ENCODE measurements at places on chromosomes 3 and 15.

DNA sequence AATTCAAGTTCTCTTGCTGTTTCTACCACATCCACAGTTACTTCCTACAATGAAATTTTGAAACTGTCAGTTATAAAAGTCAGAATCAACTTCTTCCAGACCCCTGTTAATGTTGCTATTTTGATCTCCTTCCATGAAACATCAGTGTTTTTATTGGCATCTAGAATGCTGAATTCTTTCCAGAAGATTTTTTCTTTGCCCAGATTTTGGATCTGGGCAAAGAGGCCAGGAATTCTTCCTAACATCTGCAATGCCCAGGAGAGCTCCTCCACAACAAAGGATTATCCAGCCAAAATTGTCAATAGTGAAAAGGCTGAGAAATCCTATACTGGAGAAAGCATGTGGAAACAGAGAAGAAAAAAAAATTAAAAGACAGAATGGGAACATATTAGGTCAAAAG is 75.5 kb downstream of the SERPINI1 start:
- no peak for DNase-seq

DNA sequence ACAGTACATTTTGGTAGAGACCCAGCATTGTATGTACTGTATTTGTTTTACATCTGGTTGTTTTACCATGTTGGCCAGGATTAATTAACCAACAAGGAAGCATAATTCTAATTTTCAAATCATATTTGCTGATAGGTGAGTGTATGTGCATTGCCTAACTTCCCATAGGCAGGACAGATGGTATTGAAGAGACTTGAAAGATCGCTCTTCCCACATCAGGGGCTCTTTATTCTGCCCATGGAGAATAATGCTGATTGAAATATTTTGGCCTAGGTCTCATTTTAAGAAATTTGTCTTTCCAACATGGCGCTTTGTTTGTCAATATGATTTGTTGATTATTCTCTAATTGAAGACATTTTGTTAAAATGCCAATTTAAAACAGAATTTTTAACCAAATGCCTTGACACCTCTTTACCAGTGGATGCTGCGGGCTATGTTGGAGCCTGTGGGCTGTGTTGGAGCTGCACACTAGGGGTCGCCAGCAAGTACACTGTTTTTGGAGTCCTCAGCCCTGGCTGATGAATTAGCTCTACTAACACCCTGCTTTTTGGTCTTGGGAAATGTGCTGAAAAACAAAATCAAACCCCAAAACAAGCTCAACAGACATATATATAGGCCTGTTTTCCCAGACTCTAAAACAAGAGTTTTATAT is 5.3 kb downstream of the P2RY12 start:
- DNase-seq = no peak

DNA sequence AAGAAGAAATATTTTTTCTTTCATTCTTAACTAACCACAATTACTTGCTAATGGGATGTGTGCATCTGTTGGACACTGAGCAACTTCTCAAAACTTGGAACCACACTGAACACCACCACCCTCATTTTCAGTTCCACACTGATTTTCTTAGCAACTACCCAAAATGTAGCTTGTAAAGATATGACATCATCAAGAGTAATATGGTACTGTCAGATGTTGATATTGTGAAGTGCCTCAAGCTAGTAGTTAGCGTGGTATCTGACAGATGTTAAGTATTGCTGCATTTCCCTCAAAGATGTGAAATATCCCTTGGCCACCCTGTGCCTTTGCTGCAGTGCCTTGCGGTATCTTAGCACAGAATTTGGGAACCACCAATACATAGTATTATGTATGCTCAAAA is 9.3 kb downstream of the RFTN1 start:
- DNase-seq = no peak

DNA sequence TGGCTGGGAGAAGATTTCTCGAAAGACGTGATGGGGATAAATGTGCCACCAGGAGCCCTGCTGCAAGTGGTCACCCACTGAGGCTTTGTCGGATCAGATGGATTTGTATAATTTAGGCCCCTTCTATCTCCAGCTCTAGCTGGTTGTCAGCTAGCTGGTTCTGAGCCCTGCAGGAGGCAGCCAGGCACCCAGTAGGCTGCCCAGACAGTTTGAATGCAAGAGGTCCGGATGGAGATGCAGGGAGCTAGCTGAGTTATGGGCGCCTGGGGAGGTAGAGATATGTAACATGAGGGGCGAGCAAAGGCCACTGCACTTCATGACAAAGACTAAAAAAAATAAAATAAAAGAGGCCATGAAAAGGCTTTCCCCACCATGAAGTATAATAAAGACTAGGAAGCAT is 35.1 kb upstream of the ADPGK start:
- no peak for DNase-seq

- DNase-seq = no peak
These were observed 18.8 kb upstream of the IQSEC1 start for GRCh38 chr3:13091898-13092611.

DNA sequence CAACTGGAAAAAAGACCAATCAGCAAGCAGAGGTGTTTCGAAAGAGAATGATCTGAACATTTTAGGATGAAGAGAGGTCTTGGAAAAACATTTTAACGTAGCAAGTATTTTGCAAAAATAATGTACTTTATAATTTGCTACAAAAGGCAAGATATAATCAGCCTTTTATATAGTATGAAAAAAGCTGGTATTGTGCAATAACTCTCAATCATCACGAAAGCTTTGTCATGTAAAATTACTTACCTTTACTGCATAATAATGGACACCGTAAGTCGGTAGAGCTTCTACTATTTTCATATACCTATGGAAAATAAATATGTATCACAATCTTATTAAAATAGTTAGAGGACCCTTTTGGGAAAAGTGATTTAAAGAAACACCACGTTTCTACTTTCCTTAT is 95.7 kb upstream of the LMOD3 start:
- DNase-seq = no peak

DNA sequence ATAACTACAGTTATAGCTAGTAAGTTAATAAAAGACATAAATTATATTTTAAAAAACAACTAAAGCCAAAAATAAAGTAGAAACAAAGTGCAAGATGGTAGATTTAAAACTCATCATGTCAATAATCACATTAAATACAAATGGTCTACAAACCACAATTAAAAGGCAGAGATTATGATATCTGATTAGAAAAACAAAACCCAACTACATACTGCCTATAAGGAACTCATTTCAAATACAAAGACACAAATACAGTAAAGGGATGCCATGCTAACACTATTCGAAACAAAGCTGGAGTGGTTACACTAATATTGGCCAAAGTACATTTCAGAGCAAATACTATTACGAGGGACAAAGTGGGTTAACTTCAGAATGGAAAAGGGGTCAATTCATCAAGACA is 426.5 kb downstream of the SHQ1 start:
- DNase-seq = no peak

GRCh38 chr3:77539014-77539413 is 499.1 kb downstream of the ROBO2 start:
- DNase-seq = no peak

- no peak for DNase-seq
These were observed 45.5 kb downstream of the GPR149 start for GRCh38 chr3:154384479-154384878.

- no peak for DNase-seq
These were observed 81.9 kb downstream of the MITF start for GRCh38 chr3:69821133-69821532.

- DNase-seq = no peak
These were observed at the start of gene CSK for GRCh38 chr15:74781431-74782258. CSK (plus strand) TSS chr15:74782080; CDS start chr15:74798298, 16,218 bp downstream.

- DNase-seq = no peak
These were observed 93.3 kb upstream of the SLC7A14 start for GRCh38 chr3:170679190-170679589.

GRCh38 chr15:95868450-95868849 is 462.1 kb upstream of the NR2F2 start:
- DNase-seq = no peak

- DNase-seq = no peak
These were observed 14.8 kb downstream of the FYCO1 start for GRCh38 chr3:45980819-45981218.

DNA sequence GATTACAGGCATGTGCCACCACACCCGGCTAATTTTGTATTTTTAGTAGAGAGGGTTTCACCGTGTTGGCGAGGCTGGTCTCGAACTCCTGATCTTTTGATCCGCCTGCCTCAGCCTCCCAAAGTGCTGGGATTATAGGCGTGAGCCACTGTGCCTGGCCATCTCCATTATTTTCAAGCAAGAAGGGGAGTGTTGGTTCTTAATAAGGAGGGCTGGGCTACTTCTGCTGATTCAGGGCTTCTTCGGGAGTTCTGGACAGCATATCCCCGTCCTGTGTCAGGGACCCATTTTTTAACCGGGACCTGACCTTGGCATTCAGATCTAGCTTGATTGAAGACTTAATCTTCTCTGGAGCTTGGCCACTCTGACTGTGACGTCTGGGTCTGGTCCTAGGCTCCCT is 74.1 kb upstream of the SYN2 start:
- DNase-seq = no peak

DNA sequence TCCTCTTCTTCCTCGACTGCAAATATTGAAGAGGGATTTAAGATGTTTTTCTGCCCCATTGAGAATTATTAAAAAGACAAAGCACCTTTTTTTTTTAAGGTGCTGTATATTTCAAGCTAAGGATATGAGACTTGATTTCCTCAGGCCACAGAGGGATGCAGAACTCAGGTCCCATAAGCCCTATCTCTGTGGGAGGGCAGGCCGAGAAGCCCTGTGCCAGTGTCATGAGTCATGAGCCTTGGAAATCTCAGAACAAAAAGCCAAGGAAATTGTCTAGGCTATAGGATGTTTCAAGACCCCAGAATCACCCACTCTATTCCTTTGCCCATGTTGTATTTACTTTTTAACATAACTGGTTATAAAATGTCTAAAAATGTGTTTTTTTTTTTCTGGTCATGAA is 7.3 kb downstream of the ESYT3 start:
- no peak for DNase-seq

DNA sequence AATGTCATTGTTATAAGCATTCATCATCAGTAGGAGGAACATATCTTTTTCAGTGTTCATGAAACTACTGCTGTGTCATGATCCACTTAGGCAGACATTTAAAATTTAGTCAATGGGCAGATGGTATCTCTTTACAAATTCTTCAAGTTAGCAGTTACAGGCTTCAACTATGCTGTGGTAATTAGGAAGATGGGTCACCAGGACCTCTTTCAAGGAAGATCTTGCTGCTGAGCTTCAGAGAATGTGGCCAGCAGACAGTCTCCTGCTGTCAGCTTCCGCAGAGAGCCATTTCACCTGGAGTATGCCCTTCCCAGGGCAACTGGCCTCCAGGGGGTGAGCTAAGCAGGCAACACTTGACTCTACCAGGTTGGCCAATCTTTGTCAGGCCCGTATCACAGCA is 19.4 kb downstream of the IFT57 start:
- DNase-seq = no peak

- no peak for DNase-seq
These were observed 113.4 kb downstream of the CD47 start for GRCh38 chr3:107977221-107978130.

DNA sequence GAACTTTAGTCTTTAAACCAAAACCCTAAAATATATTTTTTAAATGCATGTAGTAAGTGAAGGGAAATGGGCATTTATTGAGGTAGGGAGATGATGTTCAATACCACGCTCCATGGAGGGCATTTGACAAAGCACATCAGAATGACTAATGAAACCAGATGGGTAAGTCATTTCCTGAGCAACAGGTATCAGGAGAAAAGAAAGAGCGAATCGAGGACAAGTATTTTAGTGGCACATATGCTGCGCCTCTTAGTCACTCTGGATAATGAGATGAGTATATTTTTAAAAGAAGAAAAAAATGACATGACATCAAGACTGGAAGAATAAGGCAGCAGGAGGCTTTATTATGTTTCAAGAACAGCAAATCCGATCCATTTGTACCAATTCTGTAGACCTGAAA is 129.0 kb upstream of the ARHGEF3 start:
- no peak for DNase-seq

GRCh38 chr15:80977627-80978036 is 12.0 kb downstream of the MESD start:
- DNase-seq = no peak

DNA sequence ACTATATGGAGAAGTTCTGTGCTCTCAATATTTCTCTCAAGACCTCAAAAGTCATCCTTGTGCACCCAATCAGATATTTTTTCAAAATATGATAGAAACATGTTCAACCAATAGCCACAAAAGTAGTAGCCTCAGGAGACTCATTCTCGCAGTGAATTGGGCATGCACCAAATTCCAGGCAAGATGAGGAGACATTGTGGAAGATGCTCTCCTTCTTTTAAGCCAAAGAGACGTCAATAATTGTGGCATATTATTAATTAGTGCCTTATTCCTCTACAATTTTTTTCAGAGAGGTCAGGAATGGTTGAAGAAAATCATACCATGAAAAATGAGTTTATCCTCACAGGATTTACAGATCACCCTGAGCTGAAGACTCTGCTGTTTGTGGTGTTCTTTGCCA is at the start of gene OR5K2:
OR5K2 (plus strand) TSS at position 301 of the 400 bp plus-strand sequence; CDS start at position 301, 0 bp downstream.
- no peak for DNase-seq

- no peak for DNase-seq
These were observed 28.3 kb downstream of the FOXL2NB start for GRCh38 chr3:138975351-138975750.

- DNase-seq = no peak
These were observed 72.6 kb upstream of the CTXND1 start for GRCh38 chr15:80324545-80325080.

DNA sequence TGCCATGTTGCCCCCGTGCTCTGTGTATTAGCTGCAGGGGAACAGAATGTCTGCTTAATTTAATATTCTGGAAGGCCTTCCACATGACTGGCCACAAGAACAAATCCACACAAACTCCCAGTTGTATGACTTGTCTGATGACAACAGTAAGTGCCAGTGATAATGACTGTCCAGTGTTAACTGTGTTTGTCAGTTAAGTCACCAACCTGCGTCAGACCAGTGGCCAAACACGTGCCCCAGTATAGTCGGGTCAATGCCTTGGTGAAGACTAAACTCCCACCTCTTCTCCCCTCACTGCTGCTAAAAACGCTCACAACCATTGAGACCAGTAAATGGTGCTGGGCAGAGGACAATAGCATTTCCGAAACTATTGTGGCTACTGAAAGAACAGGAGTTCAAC is 9.8 kb upstream of the ATP13A5 start:
- DNase-seq = no peak

GRCh38 chr3:34141841-34142337 is 343.5 kb downstream of the PDCD6IP start:
- no peak for DNase-seq

DNA sequence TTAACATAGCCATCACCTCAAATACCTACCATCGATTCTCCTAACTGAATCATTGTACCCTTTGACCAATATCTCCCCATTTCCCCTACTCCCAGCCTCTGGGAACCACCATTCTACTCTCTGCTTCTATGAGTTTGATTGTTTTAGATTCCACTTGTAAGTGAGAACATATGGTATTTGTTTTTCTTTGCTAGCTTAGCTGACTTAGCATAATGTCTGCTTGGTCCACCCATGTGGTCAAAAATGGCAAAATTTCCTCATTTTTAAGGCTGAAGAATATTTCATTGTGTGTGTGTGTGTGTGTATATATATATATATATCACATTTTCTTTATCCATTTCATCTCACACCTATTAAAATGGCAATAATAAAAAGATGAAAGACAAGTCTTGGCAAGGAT is 469.3 kb downstream of the FHIT start:
- DNase-seq = no peak

Measured in NCI-H187 treated with DMSO at 0.1 percent for 48 hours (cell line).